Renal cortical epithelial cell (primary cell): ENCODE measurements at places on chromosomes 7 and 10. TPM values are rescaled to one million over a fixed set of nuclear protein-coding genes. Genes with fewer than 3 reads are reported as not detected.

The CLRN3 gene
- 0.65 TPM in 1 of 2 replicates, not detected in the other for total RNA-seq

The ELFN1 gene
- total RNA-seq, result 0.15 TPM in 1 of 2 replicates, not detected in the other

The OPALIN gene
- total RNA-seq, result 0.05 TPM in 1 of 2 replicates, not detected in the other

DNA sequence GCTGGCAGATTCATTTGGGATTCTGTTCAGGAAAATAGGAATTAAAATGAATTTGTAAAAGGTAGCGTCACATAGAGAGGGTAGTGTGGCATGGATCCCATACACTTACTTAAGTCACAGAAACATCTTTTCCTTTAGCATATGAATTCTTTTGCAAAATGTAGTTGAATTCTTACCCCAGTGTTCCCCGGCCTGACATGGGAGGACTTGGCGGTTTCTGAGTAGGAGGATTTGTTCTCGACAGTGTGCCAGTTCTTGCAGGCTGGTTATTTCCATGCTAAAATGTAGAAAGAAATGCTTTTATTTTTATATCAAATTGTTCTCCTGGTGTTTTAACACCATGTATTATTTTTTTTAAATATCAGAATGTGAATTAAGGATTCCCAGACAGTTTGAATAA is 72.6 kb downstream of the PDSS1 start:
- no peak for DNase-seq

The PGAM2 gene
- 0.15 TPM in 1 of 2 replicates, not detected in the other for total RNA-seq

- peak; percentile 44 for DNase-seq
Measured at GRCh38 chr10:30784897-30785605, 155.5 kb upstream of the LYZL2 start.

The CXCL12 gene
- 2.1 and 5.4 TPM in 2 replicates for total RNA-seq

DNA sequence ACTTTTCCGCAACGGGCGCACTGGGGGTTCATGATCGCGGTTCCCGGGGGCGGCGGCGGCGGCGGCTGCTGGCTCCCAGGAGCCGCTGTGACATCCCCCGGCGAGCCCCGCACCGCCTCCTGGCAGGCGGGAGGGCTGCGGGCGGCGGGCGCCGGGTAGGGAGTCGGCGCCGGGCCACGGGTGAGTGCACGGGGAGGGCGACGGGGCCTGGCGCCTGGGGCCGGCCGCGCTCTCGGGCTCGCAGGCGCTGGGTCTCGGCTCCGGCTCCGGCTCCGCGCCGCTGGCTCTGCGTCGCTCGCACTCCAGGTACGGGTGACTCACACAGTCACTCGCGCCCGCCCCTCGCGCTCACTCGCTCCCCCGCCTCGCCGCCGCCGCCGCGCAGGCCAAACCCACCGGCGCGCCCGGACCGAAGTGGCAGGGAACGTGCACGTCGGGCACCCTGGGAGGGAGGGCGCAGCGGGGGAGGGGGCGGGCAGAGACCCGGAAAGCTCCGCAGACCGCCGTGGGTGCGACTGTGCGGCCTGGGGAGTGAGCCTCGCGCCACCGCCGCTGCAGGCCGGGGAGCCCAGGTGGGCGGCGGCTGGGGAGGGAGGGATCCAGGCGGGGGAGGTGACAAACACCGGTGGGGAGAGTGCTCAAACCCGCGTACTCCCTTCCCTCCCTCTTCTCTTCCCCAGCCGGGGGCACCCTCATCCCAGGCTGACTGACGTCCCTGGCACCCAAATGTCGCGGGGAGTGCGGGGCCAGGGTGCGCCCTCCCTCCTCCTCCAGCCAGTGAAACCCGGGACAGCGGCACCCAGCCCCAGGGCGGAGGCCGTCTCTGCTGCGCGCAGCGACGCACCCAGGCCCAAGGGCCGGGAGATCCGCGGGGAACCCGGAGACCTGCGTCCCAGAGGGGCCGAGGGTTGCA is 276.9 kb upstream of the NEBL start:
- no peak for DNase-seq

DNA sequence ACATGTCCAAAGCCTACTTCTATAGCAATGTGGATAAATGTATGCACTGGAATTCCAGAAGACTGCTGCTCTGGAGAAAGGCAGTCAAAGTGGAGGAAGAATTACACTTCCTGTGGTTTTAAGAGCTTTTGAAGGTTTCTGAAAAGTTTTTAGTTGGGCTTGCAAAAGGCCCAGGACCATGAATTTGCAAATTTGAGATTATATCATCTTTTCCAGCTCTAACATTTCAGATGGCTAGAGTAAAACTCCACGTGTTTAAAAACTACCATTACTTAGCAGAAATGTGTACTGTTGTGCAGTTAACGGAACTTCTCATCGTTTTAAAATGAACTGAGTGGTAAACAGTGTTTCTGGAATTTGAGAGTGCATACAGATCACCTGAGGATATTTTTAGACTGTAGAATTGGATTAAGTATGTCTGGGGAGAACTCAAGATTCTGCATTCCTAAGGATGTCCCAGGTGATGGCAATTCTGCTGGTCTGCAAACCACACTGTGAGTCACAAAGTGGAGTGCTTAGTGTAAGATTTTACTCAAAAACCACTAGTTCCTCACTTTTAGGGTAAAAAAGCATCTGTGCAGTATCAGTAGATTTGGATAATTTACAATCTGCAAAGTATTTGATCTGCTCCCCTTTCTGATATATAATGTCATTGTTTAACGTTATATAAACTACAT is 32.9 kb upstream of the CCDC71L start:
- DNase-seq, result peak; percentile 61

GRCh38 chr10:62025901-62026879 is 124.7 kb downstream of the ARID5B start:
- peak; percentile 73 for DNase-seq

DNA sequence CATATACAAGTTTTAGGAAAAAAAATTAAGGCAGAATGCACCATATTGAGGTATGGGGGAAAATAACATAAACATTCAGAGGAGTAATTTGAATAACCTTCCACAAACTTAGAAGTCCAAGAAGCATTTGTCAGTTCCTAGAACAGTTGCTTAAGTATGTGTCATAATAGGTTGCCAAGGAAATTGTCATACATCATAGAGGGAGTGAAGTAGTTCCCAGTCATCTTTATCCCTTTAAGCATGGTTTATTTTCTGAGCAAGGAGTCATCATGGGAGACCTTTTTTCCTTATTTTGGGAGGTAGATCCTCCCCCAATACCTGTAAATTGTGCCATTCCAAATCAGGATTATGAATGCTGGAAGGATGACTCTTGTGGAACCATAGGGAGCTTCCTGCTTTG is at the start of gene SSMEM1:
Gene SSMEM1, plus strand, starts transcription at position 219 of the 400 bp plus-strand sequence. Its CDS starts 51 bp downstream, at position 270.
- DNase-seq, result peak; percentile 18

DNA sequence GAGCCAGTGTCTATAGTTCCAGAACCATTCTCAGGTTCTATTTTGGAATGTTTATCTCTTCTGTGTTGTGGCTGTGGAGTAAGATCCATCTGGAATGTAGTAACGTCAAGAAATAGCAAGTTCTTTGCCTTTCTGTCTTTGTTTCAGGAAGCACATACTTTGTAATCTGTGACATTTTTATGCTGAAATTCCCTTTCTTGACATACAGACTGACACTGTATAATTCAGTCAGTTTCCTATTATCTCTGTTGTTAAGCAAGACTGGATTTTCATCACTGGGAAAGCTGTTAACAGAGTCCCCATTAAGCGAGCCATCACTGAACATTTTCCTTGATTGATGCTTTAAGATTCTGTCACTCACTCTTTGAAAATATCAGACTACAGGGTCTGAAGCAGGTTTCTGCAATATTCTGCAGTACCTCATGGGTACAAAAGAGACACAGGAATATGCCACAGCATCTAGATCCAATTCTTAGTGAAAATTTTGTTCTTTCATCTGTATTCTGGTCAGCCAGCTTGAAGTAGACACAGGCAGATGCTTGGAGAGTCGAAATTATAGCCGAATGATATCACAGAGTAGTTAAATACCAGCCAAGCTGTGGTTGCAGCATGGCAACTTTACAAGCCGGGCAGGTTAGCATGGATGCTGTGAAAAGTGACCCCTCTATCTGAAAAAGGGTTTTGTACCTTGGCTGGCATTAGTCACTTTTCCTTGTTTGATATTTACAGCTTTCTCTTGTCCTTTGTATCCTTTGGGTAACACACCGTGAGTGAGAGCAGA is 62.6 kb downstream of the CACNB2 start:
- no peak for DNase-seq

The HYAL4 gene
- not detected in 2 replicates for total RNA-seq

The ATP5MK gene
- 165 and 623 TPM in 2 replicates for total RNA-seq

DNA sequence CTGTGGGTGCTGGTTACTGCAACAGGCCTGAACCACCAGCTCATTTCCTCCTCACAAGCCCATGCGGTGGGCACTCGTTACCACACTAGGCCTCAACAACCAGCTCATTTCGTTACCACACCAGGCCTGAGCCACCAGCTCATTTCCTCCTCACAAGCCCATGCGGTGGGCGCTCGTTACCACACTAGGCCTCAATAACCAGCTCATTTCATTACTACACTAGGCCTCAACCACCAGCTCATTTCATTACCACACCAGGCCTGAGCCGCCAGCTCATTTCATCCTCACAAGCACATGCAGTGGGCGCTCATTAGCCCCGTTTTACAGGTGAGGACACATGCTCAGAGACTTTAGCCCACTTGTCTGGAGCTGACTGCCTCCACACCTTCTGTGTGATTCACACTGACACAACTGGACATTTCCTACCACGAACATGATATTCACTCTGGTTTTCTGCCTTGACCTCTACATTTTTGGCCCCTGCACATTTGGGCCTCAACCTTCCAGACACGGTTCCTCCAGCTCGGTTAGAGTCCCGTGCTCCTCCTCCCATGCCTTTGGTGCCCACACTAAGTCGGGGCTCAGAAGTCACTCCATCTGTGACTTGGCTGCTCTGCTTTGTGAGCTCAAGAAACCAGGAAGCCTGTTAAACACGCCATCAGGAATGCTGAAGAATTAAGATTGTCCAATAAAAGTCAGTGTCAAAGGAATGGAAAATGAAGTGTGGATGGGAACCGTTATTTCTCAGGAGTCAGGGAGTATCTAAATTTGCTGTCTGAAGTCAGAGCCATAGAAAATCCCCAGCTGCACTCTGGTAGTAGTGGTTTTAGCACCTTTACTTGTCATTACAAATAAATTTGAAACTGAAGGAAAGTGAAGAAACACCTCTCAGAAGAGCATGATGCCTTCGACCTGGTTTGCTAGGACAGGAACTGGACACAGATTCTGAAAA is 55.8 kb upstream of the LANCL2 start:
- DNase-seq, result no peak

GRCh38 chr10:28094121-28094520 is 95.2 kb upstream of the ODAD2 start:
- DNase-seq, result no peak

DNA sequence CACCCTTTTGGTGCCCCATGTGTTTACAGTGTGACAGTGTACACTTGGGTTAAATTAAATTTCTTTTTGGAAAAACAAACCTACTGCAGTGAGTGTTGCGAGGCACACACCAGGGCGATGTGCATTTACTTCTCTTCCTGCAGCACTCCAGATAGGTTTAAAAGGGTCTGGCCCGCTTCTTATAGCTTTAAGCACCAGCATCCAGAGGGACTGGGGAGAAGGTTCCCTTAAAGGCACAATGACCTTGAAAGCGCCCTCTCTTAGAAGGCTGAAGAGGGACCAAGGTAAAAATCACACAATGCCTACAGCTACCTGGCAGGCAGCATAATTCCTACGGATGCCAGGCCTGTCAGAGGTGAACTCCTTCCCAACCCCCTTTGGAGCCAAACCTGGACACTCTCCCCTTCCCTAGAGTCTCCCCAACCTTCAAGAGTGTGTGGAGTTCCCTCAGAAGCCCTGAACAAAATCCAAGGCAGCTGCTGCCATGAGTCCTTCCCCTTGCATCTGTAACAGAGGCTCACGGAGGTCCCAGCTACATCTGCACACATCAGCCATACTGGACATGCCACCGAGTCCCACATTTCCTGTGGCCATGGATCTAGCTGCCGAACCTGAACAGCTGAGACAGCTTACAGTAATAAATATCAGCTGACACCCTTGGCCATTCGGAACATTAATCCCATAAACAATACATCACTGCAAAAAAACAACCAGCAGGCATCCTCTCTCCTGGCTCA is 33.2 kb downstream of the TRIM8 start:
- no peak for DNase-seq

DNA sequence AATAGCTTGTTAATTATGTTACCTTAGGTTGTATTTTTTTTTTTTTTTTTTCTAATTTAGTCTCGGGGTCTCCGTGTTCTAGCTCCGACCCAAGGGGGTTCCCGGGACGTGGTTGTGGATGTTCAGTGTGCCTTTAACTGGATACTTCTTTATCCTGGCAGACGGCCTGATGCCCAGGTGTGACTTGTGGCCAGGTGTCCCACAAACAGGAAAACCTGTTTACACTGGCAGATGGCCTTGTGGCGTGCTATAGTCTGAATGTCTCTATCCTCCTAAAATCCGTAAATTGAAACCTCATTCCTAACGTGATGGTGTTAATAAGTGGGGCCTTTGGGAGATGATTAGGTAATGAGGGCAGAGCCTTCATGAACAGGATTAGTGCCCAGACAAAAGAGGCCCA is 546.4 kb upstream of the C7orf33 start:
- no peak for DNase-seq

GRCh38 chr10:72801263-72801868 is 92.2 kb upstream of the OIT3 start:
- DNase-seq, result no peak

The FAM237B gene
- not detected in 2 replicates for total RNA-seq

GRCh38 chr10:69086001-69086509 is 1.8 kb upstream of the SRGN start:
- DNase-seq, result no peak

GRCh38 chr7:99409192-99409572 is 413 bp downstream of the BUD31 start:
- DNase-seq, result no peak

GRCh38 chr7:140512317-140513000 is 33.2 kb upstream of the MKRN1 start:
- DNase-seq, result peak; percentile 63

GRCh38 chr10:24292304-24293293 is 83.7 kb downstream of the KIAA1217 start:
- DNase-seq, result no peak

The DNAH11 gene
- total RNA-seq, result 0.05 and 0.17 TPM in 2 replicates

The PKD2L1 gene
- total RNA-seq, result not detected in 2 replicates

The ABCB4 gene
- 2.9 and 9.7 TPM in 2 replicates for total RNA-seq

The PPP1R3A gene
- not detected in 2 replicates for total RNA-seq

GRCh38 chr10:75718991-75719390 is 287.6 kb downstream of the LRMDA start:
- DNase-seq, result no peak

- peak; percentile 80 for DNase-seq
Measured at GRCh38 chr7:96169439-96169838, 152.5 kb downstream of the SLC25A13 start.

DNA sequence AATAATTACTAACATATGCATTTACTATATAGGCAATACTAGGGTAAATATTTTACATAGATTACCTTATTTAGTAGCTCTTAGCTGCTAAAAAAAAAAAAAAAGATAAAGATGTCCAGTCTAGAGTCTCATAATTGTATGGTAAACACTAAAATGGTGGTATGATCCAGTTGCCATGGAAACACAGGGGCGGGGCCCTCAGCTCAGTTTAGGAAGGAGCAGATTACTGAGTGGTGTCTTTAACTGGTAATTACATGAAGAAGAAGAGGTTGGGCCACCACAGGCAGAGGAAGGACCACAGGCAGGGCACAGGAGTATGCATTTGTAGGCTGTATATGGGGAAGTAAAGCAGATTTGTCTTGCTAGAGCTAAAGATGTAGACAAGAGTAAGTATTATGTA is 43.7 kb downstream of the ITGB8 start:
- DNase-seq, result no peak
